ENCODE measurements at places on chromosomes 12 and 14.
A peak's percentile ranks its signal among the peaks of the same experiment; 100 is the strongest.

DNA sequence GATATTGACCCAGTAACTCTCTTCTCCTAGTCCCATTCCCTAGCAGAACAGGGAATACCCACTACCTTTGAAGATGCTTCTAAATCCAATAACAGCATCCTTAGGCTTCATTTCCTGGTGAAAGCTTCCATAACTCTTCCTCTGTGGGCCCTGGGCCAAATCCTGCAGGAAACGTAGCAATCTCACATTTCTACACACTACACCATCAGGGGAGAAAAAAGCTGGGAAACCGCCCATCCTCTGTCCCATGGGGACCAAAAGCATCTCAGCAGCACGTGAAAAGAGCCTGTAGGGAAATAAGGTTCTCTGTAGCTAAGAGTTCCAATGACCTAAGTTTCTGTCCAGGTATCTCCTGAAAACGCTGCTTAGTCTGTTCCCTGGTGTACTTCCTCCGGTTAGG lies 340.2 kb downstream of the DPF3 start:
- DNase-seq: no peak

DNA sequence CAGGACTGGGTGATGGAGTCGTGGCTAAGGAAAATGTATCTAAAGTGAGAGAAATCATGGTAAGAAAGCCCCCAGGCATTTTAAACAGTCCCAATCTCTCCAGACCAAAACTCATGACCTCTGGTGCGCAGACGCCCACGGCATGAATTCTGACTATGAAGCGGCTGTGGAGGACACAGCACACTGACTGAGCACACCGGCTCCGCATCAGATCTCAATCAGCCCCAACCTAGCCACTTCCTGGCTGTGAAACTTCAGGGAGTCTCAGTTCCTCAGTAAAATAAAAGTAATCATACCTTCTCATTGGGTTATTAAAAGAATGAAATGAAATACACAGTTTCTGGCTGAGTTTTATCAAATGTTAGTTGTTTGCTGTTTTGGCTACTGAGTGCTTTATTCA lies 38.7 kb downstream of the SETD3 start:
- no peak for DNase-seq

- peak; percentile 66 for DNase-seq
Measured at GRCh38 chr14:21768116-21768874, 94.7 kb upstream of the OR4E1 start.

DNA sequence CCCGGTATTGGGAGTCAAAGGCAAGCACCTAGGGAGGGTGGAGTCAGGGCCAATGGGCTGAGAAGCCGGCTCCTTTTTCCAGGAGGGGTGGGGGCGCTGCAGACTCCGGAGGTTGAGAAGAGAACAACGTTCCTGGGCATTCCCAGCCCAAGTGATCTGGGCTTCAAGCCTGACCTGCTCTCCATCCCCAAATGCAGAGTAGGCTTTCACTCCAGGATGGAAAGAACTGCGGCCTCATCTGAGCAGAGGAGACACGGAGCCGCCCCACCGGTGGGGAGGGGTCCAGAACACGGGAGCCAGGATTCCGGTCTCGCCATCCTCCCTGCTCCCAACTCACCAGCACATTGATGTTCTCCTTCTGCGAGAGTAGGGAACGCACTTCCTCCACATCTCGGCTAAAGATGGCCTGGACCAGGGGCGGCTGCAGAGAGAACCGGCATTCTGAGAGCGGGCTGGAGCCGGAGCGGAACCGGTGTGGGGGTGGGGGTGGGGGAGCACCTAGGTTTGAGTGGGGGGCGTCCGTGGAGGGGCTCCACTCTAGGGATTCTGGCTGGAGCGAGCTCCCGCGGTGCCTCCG lies 605 bp downstream of the ANKRD52 start:
- DNase-seq: no peak

GRCh38 chr14:68141281-68142088 lies 321.9 kb downstream of the RAD51B start:
- no peak for DNase-seq

- DNase-seq: no peak
Measured at GRCh38 chr12:65335021-65335714, 56.7 kb downstream of the MSRB3 start.

DNA sequence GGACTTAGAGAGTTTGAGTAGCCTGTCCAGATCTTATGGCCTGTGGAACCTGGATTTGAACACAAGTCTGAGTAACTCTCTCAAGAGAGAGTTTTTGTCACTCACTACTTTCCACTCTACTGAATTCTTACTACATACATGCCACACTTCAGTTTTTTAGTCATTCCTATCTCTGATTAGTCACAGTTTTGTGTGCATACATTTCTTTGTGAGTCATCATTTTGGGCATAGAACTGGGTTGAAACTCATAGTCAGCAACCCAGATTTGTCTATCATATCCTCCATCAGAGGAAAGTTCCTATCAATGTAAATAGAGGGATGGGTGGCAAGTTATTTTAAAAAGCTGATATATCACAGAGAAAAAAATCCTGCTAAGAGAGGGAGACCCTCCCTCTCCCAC lies 42.9 kb downstream of the FLRT2 start:
- DNase-seq: peak; percentile 24

DNA sequence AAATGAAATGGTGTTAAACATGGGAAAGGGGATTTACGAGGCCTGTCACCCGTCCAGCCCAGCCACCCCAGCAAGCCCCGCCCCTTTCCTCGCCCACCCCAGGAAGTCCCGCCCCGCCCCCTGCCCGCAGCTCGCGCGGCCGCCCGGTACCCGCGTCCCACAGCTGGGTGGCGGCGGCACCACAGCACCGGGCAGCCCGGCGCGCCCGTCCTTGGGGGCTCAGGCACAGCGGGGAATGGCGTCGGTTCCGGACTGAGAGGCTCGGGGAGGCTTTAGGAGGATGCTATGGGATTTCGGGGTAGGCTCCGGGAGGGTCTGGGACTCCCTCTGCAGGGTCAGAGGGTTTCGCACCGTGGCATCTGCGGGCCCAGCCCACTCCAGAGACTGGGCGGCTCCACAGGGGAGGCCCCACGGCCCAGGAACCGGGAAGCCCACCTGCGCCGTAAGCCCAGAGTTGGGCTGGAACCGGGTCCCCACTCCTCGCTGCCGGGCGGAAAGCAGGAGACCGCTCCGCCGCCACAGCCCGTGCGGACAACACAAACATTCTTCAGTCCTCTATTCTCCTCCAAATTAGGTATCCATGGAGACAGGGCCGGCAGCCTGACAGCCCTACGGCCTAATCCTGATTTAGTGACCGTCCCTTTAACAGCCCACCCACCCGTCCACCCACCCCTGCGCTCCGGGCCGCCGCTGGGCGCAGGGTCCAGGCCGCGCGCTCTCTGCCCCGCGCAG lies 1.4 kb downstream of the FIGNL2 start:
- peak; percentile 27 for DNase-seq

- no peak for DNase-seq
Measured at GRCh38 chr12:116727891-116728290, 10.0 kb downstream of the SPRING1 start.

DNA sequence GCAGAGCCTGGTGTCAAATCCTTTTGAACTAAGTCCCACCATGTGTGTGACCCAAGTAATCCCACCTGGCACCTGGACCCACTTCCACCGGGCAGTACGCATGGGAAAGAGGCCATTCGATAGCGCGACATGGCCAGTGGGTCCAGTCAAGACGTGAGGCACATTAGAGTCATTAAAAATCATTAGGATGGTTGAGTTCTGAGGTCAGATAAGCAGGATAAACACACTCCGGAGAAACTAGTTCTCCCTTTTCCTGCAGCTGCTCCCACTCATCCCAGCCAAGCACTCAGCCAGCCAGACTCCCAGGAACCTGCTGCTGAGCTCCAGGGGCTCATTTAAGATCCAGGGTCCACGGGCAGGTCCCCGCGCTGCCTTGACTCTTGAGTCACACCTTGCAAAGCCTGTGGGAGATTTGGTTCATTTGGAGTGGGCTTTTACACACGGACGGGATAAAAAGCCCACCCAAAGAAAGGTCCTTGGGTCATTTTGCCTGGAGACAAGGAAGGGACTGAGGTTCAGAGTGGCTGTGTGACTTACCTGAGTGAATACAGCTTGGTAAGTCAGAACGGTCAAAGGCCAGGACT lies 313.9 kb downstream of the BCL11B start:
- no peak for DNase-seq

DNA sequence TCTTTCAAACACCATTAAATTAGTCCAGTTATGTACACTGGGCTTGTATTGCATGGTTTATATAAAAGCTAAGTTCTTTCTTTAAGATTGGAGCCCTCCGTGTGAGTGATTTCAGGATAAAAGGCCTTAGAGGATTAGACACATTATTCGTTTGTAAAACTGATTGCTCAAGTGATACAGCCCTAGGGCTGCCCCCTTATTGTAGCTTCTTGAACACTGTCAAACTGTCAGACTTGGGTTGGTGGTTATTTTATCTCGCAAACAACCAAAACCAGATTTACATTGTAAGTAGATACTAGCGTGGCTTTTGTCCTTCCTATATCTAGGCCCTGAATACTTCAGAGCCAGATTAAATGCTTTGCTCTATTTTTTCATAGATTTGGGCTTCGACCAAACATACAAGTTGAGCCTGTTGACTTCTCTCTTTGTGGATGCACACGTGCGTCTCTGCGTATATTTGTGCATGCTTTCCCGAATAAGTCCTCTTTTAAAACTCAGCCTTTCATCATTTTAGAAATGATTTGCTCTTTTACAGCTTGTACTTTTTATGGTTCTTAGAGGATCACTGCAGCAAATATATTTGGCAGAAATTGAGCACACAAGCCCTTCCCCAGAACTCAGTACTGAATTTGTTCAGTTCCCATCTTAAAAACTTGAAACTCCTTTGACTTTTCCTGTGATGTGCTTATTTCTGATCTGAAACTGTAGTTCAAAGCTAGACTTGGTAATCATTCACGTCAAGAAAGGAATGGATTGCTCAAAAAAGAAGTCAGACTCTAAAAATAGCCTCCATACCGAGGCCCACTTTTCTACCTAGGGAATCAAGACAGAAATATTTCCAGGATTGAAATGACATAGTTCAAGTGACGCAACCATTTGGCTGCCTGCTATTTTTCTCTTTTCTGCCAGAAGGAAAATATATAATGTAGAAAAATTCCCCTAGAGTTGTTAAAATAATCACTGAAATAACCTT lies 129.5 kb downstream of the ETV6 start:
- peak; percentile 66 for DNase-seq

DNA sequence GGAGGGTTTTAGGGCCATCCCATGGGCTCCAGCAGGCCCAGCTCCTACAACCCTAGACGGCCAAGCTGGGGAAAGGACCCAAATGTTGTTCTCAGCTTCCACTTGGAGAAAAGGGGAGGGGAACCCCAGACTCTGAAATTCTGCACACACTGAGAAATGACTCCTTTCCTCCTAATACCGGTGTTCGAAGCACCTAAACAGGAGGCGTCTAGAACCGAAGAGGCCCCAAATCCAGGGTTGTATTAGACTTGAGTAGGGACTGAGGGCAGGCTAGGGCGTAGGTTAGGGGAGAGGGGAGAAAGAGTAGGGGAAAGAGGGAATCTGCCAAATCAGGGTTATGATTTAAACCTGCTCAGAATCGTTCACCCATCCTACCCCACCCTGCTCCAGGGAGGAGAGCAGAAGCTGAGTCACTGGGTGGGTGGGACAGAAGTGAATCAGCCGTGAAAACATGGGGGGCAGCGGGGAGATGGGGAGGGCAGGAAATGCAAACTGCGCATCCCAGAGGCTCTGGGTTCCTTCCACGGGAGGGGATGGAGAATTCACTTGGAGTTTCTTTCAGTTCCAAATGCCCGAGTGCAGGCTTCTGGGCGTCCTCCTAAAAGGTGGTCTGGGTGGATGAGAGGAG lies 1.0 kb downstream of the IGFBP6 start:
- no peak for DNase-seq

DNA sequence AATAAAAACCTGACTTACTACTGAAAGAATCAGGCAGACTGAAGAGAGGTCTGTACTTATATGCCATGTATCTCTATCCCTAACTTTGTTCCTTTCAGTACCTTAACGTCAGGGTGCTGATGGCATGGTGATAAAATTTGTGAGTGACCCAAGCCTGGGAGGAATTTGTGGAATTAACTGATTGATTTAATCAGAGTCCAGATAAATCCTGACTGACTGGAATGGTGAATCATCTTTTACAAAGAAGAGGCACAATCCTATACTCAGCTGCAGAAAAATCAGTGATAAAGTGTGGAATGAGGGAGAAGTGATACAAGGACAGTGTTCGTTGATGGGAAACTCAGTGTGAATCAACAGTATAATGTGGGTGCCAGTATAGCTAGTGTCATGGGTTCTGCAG lies 3.7 kb downstream of the TDG start:
- no peak for DNase-seq

DNA sequence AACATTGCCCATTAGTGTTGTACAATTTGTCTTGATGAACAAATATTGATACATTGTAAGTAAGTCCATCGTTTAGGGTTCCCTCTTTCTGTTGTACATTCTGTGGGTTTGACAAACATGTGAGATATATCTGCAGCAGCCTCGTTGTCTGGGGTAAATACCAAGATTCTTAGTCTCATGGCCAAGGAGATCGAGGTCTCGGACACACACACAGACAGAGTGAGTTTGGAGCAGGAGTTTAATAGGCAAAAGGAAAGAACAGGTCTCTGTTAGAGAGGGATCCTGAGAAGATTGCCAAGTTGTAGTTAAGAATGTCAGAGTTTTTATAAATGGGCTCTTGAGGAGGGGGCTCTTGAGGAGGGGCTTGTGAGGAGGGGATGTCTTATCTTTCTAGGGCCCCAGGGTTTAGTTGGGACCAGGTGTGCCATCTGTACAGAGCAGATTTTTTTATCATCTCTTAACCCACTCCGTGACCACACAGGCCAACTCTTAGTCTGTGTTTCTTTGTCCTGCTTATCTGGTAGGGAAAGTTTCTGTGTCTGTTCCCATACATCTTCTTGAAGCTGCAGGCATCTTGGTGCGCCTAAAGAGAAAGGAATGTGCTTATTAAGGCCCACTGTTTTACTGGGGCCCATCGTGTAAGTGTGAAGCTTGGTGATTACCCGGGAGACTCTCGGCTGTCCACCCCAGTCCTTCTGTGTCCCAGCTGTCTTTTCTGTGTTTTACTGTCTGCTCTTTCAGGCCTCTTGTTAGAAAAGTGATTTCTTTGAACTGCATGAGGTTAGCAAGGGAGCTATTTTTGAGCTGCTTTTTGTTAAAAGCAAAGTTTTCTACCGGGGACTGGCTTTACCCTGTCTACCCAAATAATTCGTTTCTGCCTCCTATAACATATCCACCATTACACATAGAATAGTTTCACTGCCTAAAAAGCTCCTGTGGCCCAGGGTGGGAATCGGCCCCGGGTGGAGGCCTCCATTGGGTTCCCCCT lies 22.4 kb upstream of the CLEC2D start:
- peak; percentile 36 for DNase-seq

DNA sequence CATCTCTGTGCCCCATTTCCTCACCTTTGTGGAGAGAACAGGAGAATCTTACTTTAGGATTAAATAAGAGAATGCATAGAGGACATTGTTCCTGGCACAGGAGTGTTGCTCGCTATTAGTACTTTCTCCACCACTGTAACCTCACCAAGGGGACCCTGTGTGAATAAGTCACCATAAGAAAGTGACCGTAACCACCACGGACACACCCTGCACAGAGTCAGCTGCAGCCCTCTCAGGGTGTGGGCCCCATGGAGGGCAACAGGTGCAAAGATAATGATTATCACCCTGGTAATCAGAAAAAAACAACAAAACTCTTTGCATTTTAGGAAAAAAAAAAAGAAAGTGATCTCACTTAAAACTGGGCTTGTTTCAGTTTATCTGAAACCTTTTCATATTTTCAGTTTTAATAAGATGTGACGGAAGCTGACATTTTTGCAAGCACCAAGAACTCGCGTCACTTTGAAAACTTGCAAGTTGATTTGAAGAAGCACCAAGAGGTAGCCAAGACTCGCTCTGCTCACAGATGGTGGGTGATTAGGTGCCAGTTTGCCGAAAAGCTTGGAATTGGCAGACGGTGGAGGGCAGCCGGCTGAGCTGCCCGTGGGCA lies 87.0 kb upstream of the VRK1 start:
- DNase-seq: peak; percentile 21

- DNase-seq: no peak
Measured at GRCh38 chr12:1797991-1798640, 22.2 kb upstream of the LRTM2 start.
